ENCODE measurements at places on chromosomes 4 and X. TPM values are rescaled to one million over a fixed set of nuclear protein-coding genes. Genes with fewer than 3 reads are reported as not detected.

- DNase-seq: peak; percentile 51
These were observed 285.2 kb upstream of the GATB start for GRCh38 chr4:152045807-152046571.

- DNase-seq: peak; percentile 67
These were observed at the start of gene ZFX for GRCh38 chrX:24149351-24150050. ZFX (plus strand) TSS chrX:24149729; CDS start chrX:24172743, 23,014 bp downstream.

DNA sequence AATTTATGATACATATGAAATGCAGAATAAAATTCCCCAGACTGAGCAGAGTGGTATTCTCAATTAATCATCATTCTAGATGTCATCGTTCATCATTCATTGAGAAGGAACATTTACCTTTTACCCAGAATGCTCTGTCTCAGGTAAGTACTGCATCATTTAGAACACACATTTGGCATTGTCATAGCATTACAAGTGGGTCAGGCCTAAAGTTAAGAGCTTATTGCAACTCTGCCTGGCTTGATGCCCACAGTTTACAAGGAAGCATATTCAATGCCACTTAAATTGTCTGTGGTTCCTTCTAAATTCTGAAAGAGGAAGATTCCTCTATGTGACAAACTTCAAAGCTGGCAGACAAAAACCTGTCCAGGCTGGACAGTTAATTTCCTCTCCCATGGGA lies 87.3 kb downstream of the CAMK2D start:
- DNase-seq: no peak

DNA sequence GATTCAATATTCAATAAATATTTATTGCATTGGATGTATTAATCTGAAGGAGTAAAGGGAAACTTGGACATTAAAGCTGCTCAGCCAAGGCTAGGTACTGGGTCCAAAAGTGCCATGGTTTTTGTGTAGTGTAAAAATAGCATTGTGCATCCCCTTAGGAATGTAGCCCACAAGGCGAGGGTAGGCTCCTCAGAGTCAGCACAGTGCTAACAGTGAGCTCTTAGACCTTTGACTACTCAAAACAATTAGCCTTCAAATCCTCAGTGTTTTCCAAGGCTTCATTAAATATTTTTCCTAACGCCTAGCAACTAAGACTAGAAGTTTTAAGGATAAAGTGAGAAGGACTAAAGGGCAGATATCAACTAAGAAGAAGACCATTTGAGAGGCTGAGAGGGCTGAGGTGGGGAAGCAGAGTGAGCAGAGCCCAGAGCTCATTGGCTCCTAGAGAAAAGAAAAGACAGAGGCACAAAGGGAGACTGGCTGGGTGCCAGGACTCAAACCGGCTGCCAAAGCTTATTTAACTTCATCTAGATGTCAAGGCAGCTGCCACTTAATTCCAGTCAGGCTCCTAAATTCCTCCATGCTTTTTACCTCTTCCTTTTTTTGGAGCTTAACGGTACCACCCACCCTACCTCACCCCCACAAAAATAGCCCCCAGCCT lies 17.0 kb downstream of the PRKG2 start:
- no peak for DNase-seq

DNA sequence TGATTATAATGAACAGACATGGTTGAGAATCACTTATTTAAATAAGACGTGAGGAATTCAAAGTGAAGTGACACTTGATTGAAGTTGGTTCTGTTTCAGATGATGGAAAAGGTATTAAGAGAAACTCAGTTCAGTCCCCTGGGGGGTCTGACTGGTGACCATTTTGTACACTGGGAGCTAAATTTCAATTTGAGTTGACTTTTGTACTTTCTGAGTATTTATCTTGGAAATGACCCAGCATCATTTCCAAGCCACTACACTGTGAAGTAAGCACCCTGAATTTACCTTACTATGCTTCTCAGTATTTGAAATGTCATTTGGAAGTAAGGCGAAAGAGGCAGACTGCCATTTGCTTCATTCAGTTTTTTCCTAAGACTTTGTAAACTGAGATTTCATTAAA lies 73.4 kb downstream of the CNOT6L start:
- no peak for DNase-seq

DNA sequence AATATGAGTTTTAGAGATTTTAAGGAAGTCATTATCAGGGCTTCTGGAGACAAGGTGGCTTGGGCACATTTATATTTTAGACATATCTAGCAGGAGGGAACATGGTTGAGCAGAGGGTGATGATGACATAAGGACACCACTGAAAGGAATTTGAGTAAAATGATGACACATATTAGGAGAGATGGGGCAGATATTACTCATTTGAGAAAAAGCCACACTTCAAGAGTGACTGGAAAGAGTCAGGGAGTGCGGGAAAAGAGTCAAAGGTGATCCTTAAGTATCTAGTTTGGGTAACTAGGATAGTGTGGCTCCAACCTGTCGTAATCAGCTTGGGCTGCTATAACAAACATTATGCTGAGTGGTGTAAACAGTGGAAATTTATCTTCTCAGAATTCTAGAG lies 377.7 kb downstream of the PACRGL start:
- DNase-seq: no peak

NAA11 gene
- not detected for total RNA-seq

DNA sequence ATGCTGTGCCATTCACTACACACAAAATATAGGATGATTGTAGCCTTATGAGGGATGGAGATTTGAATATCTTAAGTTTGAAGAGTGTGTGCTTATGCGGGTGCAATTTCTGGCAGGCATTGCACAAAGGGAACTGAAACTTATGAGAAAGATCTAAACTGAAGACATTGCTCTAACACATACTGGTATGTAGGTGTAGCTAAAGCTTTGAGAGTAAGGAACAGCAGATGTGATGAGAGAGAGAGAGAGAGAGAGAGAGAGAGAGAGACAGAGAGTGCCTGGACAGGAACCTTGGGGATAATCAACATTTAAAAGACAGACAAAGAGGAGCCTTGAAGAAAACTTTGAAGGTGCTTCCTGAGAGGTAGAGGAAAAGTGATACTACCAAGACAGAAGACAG lies 379.7 kb downstream of the SPRY1 start:
- DNase-seq: no peak

NUDT10 gene
- total RNA-seq: 2.4 TPM

RXFP1 gene
- 0.42 TPM for total RNA-seq

RHOH gene
- 2.3 TPM for total RNA-seq

DNA sequence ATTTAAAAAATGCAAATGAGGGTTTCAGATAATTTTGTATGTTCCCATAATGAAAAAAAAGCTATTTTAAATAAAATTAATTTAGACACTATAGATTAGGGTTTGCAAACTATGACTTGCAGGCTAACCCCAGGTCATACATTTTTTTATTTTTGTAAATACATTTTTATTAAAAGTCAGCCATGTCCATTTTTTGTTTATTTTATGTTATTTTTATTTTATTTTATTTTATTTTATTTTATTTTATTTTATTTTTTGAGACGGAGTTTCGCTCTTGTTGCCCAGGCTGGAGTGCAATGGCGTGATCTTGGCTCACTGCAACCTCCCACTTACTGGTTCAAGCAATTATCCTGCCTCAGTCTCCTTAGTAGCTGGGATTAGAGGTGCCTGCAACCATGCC lies 460.6 kb downstream of the IL15 start:
- DNase-seq: no peak

BTC gene
- total RNA-seq: 0.84 TPM

- DNase-seq: no peak
These were observed 252.0 kb downstream of the FBXW7 start for GRCh38 chr4:152283801-152284470.

DNA sequence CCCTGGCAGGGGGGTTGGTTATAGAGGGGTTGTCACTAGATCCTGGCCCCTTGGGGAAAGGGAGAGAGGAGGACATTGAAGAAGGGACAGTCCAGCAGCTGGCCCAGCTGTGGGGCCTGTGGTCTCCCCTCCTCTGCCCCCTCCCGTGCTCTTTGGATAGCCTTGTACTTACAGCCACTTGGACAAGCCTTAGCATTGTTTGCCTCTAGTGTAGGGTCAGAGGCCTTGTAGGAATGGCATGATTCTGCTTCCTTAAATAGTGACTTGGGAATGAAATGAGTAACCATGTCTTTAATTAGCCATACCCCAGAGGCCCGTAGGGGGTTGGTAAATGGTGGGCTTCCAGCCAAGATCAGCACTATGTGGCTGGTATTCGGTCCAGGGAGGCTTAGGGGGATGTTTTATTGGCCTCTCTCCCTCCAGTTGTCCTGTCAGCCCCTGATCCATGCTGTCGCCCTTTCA lies 230.6 kb downstream of the PTTG2 start:
- DNase-seq: no peak

GRCh38 chrX:107747596-107748161 lies 27.9 kb downstream of the TSC22D3 start:
- no peak for DNase-seq

- DNase-seq: no peak
These were observed 70.2 kb downstream of the CLDN22 start for GRCh38 chr4:183249854-183250253.

- no peak for DNase-seq
These were observed 1900.8 kb upstream of the PCDH10 start for GRCh38 chr4:131248314-131248713.

HSD17B13 gene
- total RNA-seq: 0.09 TPM

PALLD gene
- 12.0 TPM for total RNA-seq

PDE6B gene
- 7.3 TPM for total RNA-seq

SRD5A3 gene
- total RNA-seq: 18.2 TPM
